Cardiac ventricle fibroblast (primary cell): ENCODE measurements at places on chromosomes 5 and 9. TPM values are rescaled to one million over a fixed set of nuclear protein-coding genes. Genes with fewer than 3 reads are reported as not detected.

The OR1J2 gene
- total RNA-seq: not detected in 2 replicates

The CDKN2A gene
- 19.5 and 22.0 TPM in 2 replicates for total RNA-seq

The SUSD3 gene
- 1.9 and 2.1 TPM in 2 replicates for total RNA-seq

The GKAP1 gene
- 0.44 and 1.3 TPM in 2 replicates for total RNA-seq

The PLPP6 gene
- 4.6 and 6.7 TPM in 2 replicates for total RNA-seq

The GAPVD1 gene
- 26.0 and 29.6 TPM in 2 replicates for total RNA-seq

The PCDHGA10 gene
- 8.7 and 11.3 TPM in 2 replicates for total RNA-seq
